SJCRH30 (cell line): ENCODE measurements at places on chromosomes 2 and 18. TPM values are rescaled to one million over a fixed set of nuclear protein-coding genes. Genes with fewer than 3 reads are reported as not detected.

The FAP gene
- 1.1 and 3.6 TPM in 2 replicates for total RNA-seq

- DNase-seq = no peak
- H3K27me3 ChIP-seq = no peaks in the 10 kb centered on the region
- no peaks in the 10 kb centered on the region for H3K36me3 ChIP-seq
- no peak overlapping the region for H3K4me3 ChIP-seq
These were observed 1601.2 kb upstream of the CELF4 start for GRCh38 chr18:39166776-39167175.

DNA sequence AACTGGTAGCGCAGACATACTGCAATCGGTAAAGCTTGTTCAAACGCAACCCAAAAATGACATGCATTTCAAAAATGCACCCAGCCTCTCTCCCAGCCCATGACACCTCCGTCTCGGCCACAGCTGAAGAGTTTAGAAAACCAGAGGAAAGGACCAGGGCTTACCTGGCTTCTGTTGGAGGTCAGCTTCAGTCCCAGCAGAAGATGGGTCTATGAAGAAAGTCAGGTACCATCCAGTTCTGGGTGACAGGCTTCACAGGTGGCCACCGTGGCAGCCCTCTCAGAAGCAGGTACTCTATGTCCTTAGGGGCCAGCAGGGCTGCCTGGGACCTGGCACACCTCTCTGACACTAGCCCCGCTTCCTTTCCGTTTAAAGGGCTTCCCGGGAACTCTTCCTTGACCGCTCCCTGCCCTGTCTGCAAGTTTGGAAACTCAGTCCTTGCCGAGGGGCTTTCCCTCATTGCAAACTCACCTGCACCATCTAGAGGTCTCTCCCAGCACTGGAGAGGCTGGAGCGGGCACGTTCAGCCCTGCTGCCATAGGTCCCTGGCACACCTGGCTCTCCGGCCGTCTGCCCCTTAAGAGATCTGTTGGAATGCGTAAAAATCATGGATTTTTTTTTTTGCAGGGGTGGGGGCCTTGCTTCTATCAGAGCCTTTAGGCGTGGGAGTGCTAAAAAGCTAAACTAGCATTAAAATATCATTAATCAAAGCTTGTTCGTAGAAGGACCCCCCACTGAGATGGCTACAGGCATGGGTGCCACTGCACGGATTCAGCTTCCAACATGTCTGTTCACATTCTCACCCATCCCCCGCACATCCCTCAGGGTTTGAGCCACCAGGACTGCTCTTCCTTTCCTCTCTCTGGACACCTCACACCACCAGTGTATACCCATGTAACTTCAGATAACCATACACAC is at the start of gene EDAR:
Gene EDAR, minus strand, starts transcription at position 425 of the 918 bp plus-strand sequence. CDS start 58,206 bp downstream, outside the sequence.
- H3K27ac ChIP-seq = no peak within 1 kb of the TSS
- DNase-seq = peak; percentile 65
- H3K36me3 ChIP-seq = no peaks in the 10 kb centered on the region
- no peaks in the 10 kb centered on the region for H3K4me1 ChIP-seq
- no peak within 1 kb of the TSS for H3K4me3 ChIP-seq

DNA sequence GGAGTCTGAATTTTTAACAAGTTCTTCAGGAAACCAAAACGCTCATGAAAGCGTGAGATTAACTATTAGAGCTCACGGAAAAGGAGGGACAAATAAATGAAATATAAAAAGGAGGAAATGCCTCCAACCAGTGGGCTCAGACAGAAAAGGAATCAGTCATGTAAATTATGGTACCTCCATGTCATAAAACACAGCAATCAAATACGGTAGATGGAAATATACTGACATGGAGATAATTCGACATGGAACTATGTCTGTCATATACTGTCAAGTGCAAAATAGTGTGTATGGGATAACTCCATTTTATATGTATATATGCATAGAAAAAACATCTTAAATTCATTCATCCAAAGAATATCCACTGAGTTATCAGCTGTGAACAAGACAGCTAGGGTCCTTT is 25.9 kb upstream of the CTLA4 start:
- 0 out of 2 replicates have a peak, but pooled peaks cover 4% of the 10 kb centered on the region for H3K27me3 ChIP-seq
- no peak overlapping the region for H3K27ac ChIP-seq
- H3K4me3 ChIP-seq = no peak overlapping the region
- H3K36me3 ChIP-seq = no peaks in the 10 kb centered on the region
- H3K4me1 ChIP-seq = no peaks in the 10 kb centered on the region
- DNase-seq = no peak

DNA sequence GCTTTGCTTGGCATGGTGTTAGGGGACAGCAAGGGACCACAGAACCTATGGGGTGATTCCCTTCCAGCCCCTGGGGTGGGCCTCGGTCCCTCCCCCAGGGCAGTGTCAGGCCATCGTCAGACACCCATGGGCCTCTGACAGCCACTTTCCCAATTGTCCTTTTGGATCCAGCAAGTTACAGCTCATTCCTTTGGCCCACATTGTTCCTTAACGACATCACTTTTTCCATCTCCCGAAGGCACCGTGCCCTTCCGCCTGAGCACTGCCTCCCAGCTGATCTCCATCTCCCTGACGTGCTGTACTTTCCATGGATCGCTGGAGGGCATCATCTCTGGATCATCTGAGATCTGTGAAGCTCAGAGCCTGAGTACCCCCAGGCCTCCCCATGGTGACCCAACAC is 10.4 kb upstream of the KCNK3 start:
- no peaks in the 10 kb centered on the region for H3K4me1 ChIP-seq
- peaks cover 46% of the 10 kb centered on the region for H3K27me3 ChIP-seq
- no peak overlapping the region for H3K27ac ChIP-seq
- H3K36me3 ChIP-seq = no peaks in the 10 kb centered on the region
- DNase-seq = no peak
- H3K4me3 ChIP-seq = no peak overlapping the region

DNA sequence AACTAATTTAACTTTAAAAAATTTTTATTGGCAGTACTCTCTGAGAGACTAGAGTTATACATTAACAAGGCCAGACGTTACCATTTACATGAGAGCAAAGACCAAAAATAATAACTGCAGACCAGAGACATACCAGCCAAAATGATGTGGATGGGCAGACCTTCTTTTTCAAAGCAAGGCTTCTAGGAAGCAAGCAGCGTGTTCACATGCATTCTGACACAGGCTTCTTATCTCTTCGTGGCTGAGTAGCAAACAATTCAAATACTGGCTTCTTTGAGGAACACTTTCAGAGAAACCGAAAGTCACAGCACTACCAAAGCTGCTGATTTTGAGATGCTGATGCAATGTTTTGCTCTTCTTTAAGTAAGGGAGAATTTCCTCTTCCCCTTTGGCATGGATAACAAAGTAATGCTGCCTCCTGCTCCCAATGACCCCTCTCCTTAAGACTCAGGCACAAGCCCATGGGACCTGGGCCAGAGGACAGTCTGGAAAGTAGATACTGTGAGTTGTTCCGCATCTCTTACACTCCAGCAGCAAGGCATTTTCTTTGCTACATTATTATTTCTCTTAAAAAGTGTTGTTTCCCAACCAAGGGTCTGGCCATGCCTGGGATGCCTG is 181.9 kb downstream of the MREG start:
- no peak overlapping the region for H3K4me3 ChIP-seq
- H3K27ac ChIP-seq = no peak overlapping the region
- no peak for DNase-seq
- H3K4me1 ChIP-seq = peaks cover 29% of the 10 kb centered on the region

- H3K4me3 ChIP-seq = no peak overlapping the region
- DNase-seq = no peak
- H3K4me1 ChIP-seq = no peaks in the 10 kb centered on the region; the same call in 1 of the 2 replicates
- no peaks in the 10 kb centered on the region for H3K27me3 ChIP-seq
- no peaks in the 10 kb centered on the region for H3K36me3 ChIP-seq
These were observed 299.2 kb upstream of the CWC22 start for GRCh38 chr2:180306346-180306745.

DNA sequence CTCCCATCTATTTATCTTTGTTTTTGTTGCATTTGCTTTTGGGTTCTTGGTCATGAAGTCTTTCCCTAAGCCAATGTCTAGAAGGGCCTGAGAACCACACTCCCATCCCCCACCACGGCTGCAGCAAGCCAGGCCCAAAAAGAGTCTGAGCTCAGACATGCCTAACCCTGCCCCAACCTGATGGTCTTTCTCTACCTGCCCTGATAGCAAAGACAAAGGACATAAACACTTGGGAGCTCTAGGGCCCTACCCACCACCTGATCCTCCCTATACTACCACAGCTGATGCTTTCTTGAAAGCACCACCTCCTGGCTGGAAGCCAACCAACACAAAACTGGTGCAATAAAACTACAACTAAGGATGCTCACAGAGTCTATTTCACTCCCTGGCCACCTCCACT is 233.4 kb downstream of the WDR7 start:
- no peaks in the 10 kb centered on the region for H3K36me3 ChIP-seq
- H3K4me1 ChIP-seq = no peaks in the 10 kb centered on the region
- DNase-seq = no peak
- no peak overlapping the region for H3K27ac ChIP-seq
- no peaks in the 10 kb centered on the region for H3K27me3 ChIP-seq

DNA sequence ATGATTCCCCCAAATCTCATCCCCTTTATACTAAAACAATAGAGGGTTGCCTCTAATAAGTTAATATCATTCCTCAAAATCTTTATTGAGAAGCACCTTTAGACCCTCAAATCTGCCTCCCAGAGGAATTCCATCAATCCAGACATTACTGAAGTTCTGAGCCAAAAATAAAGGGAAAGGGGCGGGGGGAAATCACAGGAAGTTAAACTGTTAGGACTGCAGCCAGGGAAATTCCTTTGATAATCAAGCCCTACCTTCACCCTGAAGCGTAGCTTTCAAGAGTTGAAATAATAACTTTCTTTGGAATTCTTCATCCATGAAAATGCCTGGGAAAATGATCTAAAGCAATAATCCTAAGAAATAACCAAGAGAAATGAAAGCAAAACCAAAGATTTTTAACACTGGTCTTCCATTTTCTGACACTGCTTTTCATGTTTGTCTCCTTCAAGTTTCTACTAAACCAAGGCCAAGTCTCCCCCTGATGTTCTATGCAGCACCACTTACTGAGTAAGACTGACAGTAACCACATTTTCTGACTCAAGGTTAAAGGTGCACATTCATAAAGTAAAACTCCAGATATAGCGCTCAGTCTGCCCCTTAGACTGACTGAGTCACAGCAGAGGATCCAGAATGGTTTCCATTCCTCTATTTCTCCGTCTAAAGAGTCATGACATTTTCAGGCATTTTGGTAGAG is 78.2 kb downstream of the TCF4 start:
- no peaks in the 10 kb centered on the region for H3K4me1 ChIP-seq
- no peaks in the 10 kb centered on the region for H3K27me3 ChIP-seq

GRCh38 chr18:12017081-12017480 is 35.8 kb downstream of the IMPA2 start:
- no peak overlapping the region for H3K27ac ChIP-seq
- H3K4me3 ChIP-seq = no peak overlapping the region
- no peaks in the 10 kb centered on the region for H3K4me1 ChIP-seq
- H3K36me3 ChIP-seq = no peaks in the 10 kb centered on the region

- H3K27me3 ChIP-seq = no peaks in the 10 kb centered on the region
- H3K4me1 ChIP-seq = no peaks in the 10 kb centered on the region
- DNase-seq = no peak
- H3K4me3 ChIP-seq = no peak overlapping the region
- H3K36me3 ChIP-seq = no peaks in the 10 kb centered on the region
- H3K27ac ChIP-seq = no peak overlapping the region
These were observed 217.1 kb downstream of the ZNF521 start for GRCh38 chr18:25134861-25135260.

The GAL3ST2 gene
- total RNA-seq = not detected in 2 replicates
